Stromal cell of bone marrow (primary cell): ENCODE measurements at places on chromosomes 2 and 18.

GRCh38 chr2:23349508-23349907 is 35.5 kb upstream of the KLHL29 start:
- no peak for DNase-seq

DNA sequence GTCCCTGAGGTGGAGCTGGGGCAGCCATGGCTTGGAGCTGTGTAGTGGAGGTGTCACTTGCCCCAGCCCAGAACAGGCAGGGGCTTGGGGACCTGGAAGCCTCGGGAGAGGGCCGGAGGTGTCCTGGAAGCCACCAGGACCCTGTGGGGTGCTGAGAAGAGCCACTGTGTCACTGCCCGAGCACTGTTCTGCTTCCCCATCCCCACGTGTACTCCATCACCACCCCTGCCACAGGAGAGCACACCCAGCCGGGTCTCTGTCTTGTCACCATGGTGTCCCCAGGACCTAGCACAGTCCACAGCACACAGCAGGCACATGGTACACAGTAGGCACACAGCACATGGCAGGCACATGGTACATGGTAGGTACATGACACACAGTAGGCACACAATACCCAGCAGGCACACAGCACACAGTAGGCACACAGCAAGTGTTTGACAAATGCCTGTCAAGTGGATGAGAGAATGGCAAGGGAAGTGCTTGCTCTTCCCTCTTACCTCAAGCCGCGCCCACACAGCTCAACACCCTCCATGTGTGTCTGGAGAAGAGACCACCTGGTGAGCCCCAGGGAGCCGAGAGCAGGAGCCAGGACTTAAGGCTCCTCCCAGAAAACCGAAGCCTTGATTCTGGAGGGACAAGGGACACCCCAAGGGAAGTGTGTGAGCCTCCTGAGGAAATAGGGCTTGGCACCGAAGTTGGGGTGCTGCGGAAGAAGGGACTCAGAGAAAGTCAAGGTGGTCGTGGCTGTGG is 13.3 kb downstream of the MBP start:
- DNase-seq = no peak

- DNase-seq = no peak
Measured at GRCh38 chr2:98454073-98454472, 9.4 kb downstream of the INPP4A start.

GRCh38 chr18:1048032-1048431 is 143.4 kb downstream of the ADCYAP1 start:
- no peak for DNase-seq

DNA sequence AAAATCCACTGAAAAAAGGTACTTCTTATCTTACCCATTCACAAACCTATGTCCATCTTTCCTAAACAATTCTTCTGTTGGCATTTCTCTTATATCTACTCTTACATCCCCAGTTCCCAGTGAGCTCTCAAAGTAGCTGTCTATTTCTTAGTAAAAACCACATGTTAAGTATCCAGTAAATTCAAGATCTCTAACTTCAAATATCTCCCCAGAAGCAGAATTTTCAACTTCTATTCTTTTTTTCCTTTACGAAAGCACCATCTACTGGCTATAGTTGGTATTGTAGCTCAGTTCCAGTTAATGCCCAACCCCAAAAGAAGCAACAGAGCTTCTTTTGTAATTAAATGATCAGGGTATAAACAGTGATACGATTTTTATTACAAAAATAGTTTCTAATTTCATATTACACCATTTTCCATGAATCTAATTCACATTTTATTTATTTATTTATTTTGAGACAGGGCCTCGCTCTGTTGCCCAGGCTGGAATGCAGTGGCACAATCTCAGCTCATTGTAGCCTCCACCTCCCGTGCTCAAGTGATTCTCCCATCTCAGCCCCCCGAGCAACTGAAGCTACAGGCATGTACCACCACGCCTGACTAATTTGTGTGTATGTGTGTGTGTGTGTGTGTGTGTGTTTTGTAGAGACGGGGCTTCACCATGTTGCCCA is 28.5 kb downstream of the HRH4 start:
- no peak for DNase-seq

- DNase-seq = no peak
Measured at GRCh38 chr2:239131521-239131920, 269.3 kb downstream of the HDAC4 start.

- no peak for DNase-seq
Measured at GRCh38 chr2:57182916-57183315, 863.7 kb upstream of the VRK2 start.

- DNase-seq = peak; percentile 98
Measured at GRCh38 chr2:160387558-160388262, 105.9 kb downstream of the RBMS1 start.

DNA sequence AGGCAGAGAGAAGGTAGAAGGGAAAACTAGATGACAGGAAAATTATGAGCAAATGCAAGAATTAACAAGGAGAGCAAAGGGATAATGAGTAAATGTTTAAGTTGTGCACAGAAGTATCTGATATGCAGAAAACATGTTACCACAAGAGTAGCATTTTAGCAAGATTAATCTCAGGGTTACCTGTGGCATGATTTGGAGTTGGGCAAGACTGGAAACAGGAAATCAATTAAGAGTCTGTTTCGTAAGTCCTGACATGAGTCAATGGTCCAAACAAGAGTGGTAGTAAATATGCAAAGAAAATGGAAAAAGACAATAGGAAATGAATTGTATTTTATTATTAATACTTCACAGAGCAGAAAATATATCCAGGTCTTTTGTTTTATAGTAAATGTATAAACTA is 17.3 kb upstream of the MTX2 start:
- no peak for DNase-seq
